ENCODE measurements at places on chromosomes 12 and 14.
A peak's percentile ranks its signal among the peaks of the same experiment; 100 is the strongest.

DNA sequence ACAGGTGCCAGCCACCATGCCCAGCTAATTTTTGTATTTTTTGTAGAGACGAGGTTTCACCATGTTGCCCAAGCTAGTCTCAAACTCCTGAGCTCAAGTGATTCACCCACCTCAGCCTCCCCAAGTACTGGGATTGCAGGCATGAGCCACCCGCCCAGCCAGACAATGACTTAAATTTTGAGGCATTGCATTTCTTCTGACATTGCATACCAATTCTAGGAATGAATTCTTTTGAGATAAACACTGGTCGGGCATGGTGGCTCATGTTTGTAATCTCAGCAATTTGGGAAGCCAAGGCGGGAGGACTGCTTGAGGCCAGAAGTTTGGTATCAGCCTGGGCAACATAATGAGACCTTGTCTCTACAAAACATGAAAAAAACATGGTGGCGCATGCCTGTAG is 2.5 kb upstream of the CELA1 start:
- DNase-seq = no peak

- no peak for DNase-seq
Observed at GRCh38 chr14:31960039-31960438, 117.1 kb upstream of the ARHGAP5 start.

DNA sequence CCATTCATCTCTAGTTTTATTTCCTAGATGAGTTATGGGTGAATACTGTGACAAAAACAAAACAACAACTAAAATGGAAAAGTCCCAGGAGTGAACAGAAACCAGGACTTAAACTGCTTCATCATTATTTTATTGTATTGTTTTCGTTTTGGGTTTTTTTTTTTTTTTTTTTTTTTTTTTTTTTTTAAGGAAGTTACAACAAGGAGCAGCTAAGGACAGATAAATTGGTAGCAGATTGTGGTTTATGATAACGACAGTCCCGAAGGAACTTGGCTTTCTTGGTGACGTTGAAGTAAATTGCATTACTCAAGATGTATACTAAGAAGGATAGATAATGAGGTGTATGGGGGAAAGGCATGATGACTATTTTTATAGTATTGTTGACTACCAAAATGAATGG is 866.3 kb downstream of the NRXN3 start:
- no peak for DNase-seq

DNA sequence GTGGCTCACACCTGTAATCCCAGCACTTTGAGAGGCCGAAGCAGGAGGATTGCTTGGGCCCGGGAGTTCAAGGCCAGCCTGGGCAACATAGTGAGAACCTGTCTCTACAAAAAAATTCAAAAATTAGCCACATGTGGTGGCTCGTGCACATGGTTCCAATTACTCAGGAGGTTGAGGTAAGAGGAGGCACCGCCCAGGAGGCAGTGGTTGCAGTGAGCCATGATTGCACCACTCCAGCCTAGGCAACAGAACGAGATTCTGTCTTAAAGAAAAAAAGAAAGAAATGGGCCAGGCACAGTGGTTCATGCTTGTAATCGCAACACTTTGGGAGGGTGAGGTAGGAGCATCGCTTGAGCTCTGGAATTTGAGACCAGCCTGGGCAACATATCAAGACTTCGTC is 33.5 kb downstream of the MAP1LC3B2 start:
- DNase-seq = no peak

DNA sequence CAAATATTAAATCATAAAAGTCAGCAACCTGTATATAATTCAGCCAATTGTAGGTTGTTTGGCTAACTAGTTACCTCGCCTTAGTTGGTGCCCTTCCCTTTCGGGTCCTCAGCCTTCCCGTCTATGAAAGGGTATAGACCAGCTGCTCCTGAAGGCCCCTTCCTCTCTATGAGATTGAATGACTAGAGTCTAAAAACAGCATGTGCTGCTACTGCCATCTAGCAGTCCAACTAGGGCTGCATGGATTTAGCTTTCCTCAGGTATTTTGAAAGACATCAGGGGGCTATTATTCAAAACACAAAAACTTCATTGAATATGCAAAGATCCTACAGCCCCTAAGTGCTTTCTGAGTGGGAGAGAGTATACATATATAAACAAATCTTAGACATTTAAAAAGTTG is 37.0 kb upstream of the TMEM263 start:
- DNase-seq = no peak

DNA sequence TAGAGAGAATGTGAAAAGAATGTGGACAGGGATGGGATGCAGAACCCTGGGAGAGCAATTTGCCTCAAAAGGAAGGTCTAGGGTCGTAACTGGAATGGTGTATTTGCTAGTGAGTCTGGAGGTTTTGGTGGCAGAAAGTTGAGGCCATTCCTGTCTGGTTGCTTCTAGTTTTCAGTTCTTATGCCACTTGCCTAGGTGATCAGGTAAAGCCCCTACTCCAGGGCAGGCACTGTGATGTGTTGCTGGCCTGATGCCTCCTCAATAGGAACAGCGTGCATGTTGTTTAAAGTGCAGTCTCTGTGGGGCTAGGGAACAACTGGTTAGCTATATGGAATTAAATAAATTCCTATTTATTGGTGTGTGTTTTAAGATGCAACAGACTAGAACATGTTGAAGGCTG is 6.4 kb downstream of the OS9 start:
- DNase-seq = no peak

GRCh38 chr12:123404581-123404980 is 20.6 kb downstream of the KMT5A start:
- no peak for DNase-seq

DNA sequence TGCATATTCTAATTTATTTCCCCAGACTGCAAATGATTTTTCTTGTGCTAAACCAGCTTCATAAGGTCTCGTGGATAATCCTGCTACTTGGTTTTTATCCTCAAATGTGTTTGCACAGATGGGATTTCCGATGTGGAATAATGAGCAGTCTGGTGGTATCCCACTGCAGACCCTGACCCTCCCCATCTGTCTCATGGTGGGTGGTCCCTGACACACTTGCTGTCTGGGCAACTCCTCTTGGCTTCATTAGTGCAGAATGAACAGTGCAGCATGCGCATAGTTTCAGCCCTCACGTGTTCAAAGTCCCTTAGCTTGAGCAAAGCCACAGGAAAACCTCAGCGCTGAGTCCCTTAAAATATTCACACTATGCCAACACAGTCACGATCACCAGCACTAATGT is 996.5 kb downstream of the AACS start:
- DNase-seq = no peak

DNA sequence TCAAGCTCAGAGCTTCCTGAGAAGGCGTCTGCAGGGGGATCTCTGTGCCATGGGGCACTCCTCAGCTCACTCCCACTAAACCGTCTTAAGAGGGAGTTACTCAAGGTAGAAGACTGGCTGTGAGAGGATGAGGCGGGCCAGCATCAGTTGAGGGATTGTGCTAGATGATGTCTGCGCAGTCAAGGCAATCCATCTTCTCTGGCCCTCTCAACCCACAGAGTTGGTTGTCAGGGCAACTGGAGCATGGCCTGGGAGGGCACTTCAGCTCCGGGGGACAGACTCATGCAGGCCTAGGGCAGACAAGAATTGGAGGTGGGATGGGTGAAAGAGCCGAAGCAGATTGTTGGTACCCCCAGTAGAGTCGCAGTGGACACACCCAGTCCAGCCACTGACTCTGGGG is 9.0 kb downstream of the GSTZ1 start:
- DNase-seq = no peak

GRCh38 chr14:68254669-68255527 is 435.3 kb downstream of the RAD51B start:
- no peak for DNase-seq

DNA sequence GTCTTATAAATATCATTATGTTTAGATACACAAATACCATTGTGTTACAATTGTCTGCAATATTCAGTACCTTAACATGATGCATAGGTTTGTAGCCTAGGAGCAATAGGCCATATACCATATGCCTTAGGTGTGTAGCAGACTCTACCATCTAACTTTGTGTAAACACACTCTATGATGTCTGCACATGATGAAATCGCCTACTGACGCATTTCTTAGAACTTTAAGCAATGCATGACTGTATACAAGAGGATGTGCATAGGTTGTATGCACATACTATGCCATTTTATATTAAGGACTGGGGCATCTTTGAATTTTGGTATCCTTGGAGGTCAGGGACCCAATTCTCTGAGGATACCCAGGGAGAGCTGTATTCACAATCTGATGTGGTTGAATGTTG is 10.1 kb upstream of the BTG1 start:
- DNase-seq = no peak

DNA sequence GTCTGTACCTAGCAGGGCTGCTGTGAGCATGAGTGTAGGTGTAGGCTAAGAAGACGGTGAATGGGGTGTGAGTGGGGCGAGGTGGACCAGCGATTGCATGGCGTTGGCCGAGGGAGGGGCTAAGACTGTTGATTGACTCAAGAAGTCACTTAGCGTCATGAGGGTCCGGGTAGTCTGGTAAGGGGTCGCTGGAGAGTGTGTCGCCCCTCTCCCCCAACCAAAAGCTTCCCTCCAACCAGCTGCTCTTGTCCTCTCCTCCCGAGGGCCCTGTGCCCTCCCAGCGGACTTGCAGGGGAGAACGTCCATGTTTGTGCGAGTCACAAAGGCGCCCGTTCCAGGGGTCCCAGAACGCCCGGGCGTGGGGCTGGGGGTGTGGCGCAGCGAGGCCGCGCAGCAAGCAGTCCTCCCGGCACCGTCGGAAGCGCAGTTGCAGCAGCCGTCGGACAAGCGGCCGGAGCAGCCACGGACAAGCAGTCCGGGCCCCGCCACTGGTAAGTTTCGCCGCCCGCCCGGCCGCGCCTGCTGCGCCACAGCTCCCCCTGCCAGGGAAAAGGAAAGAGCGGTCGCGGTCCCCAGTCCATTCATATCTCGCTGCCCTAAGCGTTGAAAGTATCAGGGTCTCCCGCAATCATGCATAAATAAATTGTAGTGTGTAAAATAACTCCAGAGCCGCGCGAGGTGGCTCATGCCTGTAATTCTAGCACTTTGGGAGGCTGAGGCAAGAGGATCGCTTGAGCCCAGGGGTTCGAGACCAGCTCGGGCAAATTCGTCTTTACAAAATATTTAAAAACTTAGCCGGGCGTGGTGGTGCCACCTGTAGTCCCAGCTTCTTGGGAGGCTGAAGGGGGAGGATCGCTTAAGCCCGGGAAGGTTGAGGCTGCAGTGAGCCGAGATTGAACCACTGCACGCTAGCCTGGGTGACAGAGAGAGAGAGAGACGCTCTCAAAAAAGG is at the start of gene CCDC63:
Gene CCDC63, plus strand, starts transcription at position 373 of the 952 bp plus-strand sequence. CDS start 5,968 bp downstream, outside the sequence.
- no peak for DNase-seq

DNA sequence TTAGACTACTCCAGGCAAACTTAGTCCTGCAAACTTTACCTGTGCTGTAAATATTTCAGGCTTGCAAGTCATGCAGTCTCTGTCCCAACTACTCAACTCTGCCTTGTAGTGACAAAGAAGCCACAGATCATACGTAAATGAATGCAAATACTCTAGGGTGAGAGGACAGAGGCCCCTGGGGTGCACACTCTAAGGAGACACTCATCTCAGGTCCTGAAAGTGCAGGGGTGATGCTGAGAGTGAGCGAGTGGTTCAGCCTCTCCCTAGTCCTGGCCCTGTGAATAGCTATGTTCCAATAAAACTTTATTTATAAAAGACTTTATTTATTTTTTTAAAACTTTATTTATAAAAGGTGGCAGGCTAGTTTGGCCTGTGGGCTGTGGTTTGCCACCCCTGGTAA is 34.9 kb downstream of the HCAR2 start:
- DNase-seq = no peak

DNA sequence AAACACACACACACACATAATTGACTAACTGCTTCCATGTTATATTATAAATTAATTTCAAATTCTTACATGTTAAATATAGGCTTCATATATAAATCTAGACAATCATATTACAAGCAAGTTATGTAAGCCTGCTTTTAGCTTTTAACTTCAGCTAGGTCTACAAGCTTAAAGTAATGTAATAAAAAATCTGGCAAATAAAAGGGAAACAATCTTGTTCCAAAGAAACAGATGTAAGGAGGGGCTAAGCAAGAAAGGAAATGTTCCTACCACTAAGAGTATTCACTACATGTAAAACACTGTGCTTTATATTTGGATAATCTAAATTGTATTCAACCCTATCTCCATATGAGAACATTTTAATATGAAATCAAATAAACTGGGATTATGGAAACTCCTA is 110.4 kb downstream of the SLC6A15 start:
- DNase-seq = no peak

- DNase-seq = no peak
Observed at GRCh38 chr14:62429683-62430082, 615.6 kb downstream of the KCNH5 start.

DNA sequence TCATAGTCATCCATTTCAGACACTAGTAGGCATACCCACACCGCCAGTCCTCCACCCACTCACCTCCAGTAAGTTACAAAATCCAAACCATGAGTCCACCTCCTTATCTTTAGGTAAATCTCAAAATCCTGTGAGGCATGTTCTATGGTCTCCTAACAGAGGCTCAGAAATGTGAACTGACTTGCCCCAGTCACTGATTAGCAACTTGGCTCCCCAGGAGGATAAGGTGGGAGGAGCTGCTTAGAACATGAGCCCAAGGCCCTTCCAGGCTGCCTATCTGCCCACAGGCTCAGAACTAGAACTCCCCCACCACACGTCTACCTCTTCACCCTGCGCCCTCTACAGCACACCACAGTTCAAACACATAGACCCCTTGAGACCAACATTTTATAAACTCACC is 19.9 kb downstream of the SETD3 start:
- DNase-seq = no peak

DNA sequence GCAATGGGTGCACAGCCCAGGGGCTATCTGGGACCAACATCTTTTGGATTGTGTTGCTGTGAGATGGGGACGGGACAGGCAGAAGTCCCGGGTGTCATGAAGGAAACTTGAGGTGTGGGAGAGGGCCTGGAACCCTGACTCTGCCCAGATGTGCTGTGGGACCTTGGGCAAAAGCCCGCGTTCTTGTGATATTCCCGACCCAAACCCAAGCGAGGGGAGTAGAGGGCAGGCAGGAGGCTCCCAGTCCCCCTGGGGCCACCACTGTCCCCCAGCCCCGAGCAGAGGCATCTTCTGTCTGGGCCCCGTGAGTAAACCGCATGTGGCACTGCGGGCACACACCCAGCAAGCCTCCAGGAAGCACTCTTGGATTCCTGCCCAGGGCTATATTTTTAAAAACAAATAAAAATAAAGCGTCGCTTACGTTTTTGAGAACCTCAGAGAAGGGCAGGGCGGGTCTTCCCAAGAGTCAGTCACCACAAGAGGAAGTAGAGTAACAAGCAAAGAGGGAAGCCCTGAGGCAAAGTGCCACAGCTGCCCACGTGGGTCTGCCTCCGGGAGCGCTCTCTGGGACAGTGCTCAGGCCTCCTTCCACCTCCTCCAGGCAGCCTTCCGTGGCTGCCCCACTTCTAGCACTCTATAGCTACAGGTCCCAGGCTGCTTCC is 39.5 kb downstream of the BEGAIN start:
- DNase-seq = peak; percentile 29

GRCh38 chr14:105196265-105196960 is 15.3 kb upstream of the NUDT14 start:
- DNase-seq = no peak

DNA sequence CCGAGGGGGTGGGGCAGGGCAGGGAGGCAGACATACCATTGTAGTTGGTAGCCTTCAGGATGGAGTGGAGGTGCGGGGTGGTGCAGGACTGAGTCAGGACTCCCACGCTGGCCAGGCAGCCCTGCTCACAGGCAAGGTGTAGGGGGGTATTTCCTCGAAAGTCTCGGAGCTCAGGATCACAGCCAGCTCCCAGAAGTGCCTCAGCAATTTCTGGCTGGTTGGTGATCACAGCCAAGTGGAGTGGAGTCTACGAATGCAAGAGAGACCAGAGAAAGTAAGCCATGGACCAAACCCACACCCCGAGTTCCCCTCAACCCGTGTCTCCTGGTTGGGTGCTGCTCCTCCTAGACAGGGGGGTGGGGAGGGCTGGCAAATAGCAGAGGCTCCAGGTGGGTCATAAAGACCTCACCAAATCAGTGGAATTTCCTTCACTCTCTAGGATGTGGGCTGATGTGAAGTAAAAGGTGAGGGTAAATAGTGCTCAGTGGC is 1.4 kb downstream of the NFKBIA start:
- peak; percentile 57 for DNase-seq
